ENCODE measurements at places on chromosomes 12 and 14.

- no peak for DNase-seq
Observed at GRCh38 chr12:89678225-89678624, 30.4 kb downstream of the ATP2B1 start.

DNA sequence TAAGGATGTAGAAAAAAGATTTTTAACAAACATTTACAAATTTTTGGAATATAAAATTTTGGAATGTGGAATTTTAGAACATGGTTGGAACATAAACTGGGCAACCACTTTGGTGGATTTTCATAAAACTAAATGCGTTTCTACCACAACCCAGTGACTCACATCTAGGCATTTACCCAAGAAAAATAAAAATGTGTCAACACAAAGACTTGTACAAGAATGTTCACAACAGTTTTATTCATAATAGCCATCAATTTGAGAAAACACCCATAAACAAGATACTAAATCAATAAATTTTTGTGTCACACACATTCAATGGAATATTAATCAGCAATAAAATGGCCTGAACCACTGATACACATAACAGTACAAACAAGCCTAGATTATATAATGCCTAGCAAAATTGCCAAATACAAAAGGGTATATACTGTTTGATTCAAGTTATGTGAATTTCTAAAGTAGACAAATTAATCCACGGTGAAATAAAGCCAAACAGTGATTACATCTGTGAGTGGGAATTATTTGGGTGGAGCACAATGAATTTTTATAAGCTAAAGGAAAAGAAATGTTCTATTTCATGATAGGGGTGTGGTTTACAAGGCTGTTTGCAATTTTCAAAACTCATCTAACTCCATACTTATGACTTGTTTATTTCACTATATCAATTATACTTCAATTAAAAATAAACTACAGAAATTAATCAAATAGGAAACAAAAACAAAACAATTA lies 415.2 kb upstream of the OR4E1 start:
- DNase-seq: no peak

DNA sequence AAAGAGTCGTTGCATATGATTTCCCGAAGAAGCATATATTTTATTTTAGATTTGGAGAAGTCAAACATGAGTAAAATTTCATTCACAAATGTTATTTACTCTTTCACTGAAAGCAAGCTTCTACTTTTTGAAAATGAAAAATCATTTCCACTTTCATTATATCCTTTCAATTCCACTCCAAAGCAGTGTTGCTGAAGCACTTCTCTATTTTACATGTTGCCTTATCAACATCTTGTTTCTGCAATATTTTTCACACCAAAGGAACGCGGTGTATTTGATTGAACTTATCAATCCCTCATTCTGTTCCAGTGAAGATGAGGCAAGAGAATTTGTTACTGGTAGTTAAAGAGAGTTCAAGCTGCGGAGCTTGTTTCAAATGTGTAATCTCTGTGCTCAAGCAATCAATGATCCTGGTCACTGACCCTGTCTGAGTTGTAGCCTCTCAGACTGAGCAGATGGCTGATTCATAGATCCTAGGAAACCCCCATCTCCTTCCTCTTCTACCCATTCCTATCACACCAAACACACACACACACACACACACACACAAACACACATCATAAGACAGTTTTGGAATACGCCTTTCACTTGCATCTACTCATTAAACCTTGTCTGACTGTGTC lies 236.2 kb upstream of the FLRT2 start:
- DNase-seq: no peak

DNA sequence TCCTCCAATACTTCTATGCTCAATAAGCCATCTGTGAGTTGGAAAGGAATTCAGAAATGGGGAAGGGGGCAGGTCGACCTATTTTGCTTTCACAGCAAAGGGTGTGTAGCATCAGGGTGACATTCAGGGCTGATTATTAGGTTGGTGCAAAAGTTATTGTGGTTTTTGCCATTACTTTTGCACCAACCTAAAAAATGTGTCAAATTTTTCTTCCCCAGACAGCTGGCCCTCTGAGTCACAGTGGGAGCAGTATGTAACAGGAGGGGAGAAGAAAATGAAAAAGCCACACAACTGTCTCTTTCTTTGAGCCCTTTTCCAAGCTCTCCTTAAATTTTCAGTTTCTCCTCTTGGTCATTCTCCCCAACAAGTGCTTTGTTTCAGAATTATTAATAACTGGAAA lies 47.1 kb upstream of the GZMB start:
- DNase-seq: no peak

- DNase-seq: no peak
Observed at GRCh38 chr14:83556065-83556464, 1973.9 kb upstream of the FLRT2 start.

- no peak for DNase-seq
Observed at GRCh38 chr14:36493761-36494160, 26.3 kb downstream of the NKX2-1 start.

DNA sequence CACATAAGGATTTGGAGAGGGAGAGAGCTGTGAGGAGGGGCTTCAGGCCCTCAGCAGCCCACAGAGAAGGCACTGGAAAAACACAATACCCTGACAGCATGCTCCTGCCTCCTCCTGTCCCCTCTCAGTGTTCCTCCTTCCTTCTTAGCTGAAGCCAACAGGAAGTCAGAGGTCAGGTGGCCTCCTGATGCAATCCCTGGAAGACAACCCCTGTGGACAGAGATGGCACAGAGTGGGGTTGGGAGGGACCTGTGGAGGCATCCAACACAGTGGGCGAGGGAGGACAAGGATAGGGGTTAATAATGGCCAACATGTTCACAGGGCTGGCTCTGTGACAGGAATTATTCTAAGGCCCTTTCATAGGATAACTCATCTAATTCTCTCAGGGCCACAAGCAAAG lies 15.4 kb upstream of the IFI27L2 start:
- no peak for DNase-seq

DNA sequence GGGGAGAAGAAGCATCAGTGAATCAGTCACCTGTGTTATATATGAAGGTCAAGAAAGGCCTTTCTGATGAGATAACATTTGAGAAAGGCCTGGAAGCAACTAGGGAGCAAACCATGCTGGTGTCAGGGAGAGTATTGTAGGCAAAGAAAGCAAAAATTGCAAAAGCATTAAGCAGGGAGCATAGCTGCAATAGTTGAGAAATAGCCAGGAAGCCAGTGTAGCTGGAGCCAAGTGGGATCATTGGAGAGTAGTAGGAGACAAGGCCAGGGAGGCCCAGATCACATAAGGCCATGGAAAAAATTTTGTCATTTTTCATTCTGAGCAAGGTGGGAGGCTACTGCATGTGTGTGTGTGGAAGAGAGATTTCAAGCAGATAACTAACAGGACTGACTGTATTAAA lies 18.8 kb upstream of the MAGOHB start:
- no peak for DNase-seq

GRCh38 chr12:132467511-132467910 lies 22.4 kb upstream of the FBRSL1 start:
- no peak for DNase-seq

- no peak for DNase-seq
Observed at GRCh38 chr12:71726548-71726947, 28.1 kb upstream of the RAB21 start.

DNA sequence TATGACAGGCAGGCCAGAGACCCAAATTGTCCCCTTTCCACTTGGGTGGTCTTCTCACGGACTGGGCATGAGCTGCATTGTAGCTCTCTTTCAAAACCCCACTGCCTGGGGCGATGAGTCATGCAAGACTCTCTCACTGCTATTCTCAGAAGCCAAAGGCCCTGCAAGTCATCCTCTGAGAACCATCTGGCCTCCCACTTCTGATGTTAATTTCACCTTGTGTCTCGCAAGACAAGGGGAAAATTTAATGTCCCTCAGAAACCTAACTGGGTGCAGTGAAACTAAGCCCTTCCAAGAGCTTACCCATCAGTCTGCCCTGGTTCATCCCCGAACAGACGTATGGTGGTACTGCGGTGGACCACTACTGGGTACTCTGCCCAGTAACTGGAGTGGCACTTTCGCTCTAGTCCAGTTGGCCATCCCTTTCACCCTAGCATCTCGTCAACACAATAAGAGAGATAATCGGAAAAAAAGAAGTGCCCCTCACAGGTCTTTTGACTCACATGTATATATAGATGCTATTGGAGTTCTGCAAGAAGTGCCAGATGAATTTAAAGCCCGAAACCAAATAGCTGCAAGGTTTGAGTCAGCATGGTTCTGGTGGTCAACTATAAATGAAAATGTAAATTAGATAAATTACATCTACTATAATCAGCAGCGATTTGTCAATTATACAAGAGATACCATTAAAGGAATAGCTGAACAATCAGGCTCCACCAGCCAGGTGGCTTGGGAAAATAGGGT lies 31.3 kb upstream of the LALBA start:
- no peak for DNase-seq

DNA sequence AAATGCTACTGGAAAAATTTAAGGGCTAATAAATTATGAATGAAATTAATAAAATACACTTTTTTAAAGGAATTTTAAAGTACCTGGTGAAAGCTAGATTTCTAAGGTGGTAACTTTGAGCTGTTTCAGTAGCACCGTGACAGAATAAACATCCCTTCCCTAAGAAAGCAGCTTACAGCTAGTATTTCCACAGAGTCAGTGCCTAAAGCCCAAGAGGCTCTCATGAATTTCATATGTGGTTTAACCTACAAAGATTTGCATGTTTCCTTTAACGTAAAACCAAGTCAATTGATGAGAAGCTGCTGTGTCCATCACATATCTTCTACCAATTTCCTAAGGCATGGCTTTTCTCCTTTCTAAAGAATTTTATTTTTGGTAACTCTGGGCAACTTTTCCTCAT lies 56.8 kb downstream of the IFNG start:
- no peak for DNase-seq

DNA sequence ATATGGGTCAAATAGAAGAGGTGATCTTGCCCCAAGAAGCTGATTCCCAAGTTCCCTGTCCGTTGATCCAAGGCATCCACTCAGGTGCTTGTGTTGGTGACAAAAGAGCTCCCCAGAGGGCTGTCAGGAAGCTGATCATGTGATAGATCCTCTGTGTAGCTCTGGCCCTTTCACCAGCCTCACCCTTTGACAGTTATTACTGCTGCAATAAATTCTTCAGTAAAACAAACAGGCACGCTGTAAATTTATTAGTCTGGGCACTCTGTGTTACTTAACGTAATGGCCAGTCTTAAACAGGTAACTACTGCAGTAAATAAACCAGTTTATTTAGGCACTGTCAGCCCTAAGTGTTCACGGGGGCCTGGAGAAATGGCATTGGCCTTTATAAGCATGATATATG lies 473.9 kb downstream of the BCL11B start:
- no peak for DNase-seq

- no peak for DNase-seq
Observed at GRCh38 chr12:51005671-51006070, 20.5 kb downstream of the SLC11A2 start.

GRCh38 chr14:91197631-91198030 lies 46.9 kb downstream of the GPR68 start:
- no peak for DNase-seq

- DNase-seq: no peak
Observed at GRCh38 chr12:10012630-10013330, 2.4 kb downstream of the CLEC12B start.

DNA sequence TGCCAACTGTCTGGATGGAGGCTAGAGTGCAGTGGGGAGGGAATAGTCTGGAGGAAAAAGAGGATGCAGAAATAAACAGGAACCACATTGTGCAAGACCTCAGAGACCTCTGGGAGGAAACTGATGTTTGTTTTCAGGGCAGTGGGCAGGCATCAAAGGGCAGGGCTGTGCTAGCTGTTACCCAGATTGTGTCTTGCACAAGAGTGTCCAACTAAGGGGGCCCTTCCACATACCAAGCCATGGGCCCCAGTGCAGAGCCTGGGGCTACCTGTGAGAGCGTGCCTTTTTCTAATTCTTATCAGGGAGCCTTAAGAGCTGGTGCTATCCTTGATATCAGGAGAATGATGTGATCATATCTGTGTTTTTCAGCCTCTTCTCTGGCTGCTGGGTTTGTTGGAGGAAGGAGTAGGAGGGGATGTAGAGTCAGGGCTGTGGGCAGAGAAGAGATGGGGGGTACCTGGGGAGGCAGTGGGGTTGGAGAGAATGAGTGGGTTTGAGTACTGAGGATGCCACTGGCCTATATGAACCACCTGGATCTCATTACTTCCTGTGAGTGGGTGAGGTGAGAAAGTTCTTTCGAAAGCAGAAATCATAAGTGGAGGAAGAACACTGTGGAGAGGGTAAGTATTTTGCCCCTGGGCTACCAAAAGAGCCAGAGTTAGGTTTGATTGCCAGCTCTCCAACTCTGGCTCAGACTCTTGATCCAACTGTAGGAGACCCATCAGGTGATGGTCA lies 259.2 kb upstream of the CRY1 start:
- DNase-seq: no peak

DNA sequence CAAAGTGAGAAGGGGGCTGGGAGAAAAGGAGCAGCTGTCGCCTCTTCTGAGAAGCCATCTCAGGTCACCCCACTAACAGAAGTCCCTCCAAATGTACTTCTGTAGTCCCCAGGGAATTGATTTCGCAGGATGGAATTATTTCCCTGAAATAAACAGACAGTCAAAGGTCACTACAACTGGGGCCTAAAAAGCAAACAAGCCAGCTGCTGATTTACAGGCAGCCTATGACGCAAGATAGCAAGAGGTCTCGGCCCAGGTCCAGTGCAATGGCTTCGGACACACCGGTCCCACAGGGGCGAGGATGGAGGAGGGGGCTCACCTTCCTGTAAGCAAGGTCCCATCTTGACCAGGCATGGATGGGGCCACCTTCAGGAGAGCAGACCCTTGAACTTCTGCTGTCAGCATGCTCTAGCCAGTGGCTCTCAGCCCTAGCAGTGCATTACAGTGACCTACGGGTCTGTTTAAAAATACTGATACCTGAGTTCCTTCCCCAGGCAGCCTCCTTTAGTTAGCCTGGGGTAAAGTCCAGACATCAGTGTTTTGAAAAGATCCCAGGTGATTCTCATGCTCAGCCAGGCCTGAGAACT lies 18.1 kb downstream of the NUAK1 start:
- DNase-seq: no peak

DNA sequence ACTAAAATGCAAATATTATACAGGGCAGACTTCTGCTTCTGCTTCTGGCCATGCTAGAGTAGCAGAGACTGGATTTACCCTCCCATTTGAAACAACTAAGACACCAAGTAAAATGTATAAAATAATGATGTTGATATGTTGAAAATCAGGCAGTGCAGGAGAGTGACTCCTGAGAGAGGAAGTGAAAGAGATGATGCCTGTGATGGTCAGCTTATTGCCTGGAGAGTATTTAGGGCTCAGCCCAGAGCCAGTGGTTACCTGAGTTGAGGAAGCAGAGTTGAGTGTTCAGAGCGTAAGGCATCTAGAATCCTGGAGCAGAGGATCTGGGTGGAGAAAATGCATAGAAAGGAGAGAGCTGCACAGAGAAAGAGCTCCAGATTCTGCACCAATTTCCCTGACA lies 131.8 kb upstream of the C14orf180 start:
- no peak for DNase-seq

DNA sequence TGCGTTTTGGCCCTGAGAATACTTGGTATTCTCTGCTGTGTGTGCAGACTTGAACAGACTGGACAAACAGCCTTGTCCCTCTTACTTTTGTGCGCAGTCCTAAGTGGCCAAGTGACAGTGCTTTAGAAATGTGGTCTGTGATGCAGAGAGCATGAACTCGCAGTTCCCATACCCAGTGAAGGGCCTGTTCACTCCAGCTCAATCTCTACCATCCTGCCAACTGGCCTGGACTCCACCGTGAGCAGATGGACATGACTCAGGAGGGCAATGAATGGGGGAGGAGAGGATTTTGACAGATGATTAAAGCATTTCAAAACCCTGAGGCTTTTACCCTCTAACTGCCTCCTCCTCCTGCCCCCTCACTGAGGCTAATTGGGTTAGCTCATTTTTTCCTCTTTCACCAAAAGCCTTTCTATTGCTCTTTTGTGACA lies 62.5 kb upstream of the PYGL start:
- no peak for DNase-seq

- DNase-seq: no peak
Observed at GRCh38 chr12:6231359-6232268, 31.4 kb downstream of the CD9 start.

Measured in stimulated activated CD4-positive, alpha-beta T cell treated with anti-CD3 and anti-CD28 coated beads, Interleukin-4, amount 100 ng/mL, for 48 hours (primary cell).